Thoracic aorta (tissue), 2 donors: ENCODE measurements at places on chromosomes 12 and 14. TPM values are rescaled to one million over a fixed set of nuclear protein-coding genes. Genes with fewer than 3 reads are reported as not detected.

Gene CNTN1
- 16.1 TPM for total RNA-seq

Gene PLEKHG7
- not detected for total RNA-seq

Gene CPNE6
- total RNA-seq = 2.4 TPM

- no peaks in the 10 kb centered on the region for H3K4me1 ChIP-seq
- no peaks in the 10 kb centered on the region for H3K36me3 ChIP-seq
- no peak for DNase-seq
- H3K4me3 ChIP-seq = no peak overlapping the region
- H3K27ac ChIP-seq = no peak overlapping the region
- H3K27me3 ChIP-seq = no peaks in the 10 kb centered on the region
Observed at GRCh38 chr12:25395227-25395626, 144.5 kb upstream of the KRAS start.

DNA sequence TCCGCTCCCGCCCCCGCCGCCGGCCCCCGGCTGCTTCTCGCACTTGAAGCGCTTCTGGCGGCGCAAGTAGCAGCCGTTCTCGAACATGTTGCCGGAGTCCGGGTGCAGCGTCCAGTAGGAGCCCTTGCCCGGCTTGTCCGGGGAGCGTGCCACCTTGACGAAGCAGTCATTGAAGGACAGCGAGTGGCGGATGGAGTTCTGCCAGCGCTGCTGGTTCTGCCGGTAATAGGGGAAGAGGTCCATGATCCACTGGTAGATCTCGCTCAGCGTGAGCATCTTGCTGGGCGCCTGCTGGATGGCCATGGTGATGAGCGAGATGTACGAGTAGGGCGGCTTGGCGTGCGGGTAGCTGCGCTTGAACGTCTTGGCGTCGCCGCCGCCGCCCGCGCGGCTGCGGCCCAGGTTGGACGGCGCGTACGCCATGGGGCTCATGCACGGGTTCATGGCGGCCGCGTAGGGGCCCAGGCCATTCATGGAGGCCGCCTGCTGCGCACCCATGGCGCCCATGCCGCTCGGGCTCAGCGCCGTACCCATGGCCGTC is 3.0 kb downstream of the FOXA1 start:
- H3K27ac ChIP-seq = no peak overlapping the region
- H3K27me3 ChIP-seq = peaks cover 54% of the 10 kb centered on the region
- no peak for DNase-seq
- H3K4me3 ChIP-seq = no peak overlapping the region
- H3K36me3 ChIP-seq = no peaks in the 10 kb centered on the region

Gene ERGIC2
- total RNA-seq = 67.3 TPM
